Stimulated activated CD4-positive, alpha-beta T cell treated with anti-CD3 and anti-CD28 coated beads, TNF-alpha, amount 100 ng/mL, for 1 hour (primary cell): ENCODE measurements at places on chromosomes 13 and 19.

DNA sequence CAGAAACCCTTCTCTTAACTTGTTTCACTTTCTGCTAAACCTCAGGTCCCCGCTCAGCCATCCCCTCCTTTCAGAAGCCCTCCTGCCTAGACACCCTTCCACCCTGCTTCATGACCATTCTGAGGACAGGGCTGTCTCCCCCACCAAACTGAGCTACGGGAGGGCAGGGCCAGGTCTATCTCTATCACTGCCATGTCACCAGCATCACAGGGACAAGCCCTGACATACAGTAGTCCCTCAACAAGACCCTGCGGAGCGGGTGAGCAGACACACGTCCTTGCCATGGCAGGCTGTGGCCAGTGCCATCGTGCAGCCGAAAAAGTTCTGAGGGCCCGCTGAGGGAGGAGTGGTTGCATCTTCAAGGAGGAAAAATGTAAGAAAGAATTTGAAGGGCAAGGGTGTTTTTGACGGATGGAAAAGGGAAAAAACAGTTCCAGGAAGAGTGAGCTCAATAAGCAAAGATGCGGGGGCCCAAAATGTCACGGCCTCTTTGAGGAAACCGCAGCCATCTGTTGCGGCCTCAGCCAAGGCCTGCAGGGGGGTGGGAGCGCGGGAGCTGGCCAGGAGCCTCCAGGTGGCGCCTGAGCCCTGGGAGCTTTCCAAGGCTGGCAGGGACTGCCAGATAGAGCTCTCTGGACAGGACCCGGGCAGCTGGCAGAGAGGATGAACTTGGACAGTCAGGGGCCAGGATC lies 8.1 kb downstream of the PTGIR start:
- no peak for DNase-seq

DNA sequence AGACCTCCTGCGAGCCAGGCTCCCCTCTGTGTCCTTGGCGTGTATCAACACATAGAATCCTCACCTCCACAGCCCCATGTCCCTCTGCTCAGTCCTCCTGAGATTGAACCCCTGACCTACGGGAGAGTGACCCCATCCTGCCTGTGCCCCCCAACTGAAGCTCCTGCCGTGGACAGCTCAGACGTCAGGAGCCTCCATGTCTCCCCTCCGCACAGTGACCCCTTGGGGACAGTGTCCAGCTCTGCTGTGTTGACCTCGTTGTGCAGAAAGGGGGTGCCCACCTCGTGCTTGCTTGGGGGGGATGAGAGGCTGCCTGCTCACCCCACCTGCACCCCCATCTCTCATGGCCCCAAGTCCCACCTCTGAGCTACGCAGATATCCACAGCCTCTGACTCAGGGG lies 490 bp upstream of the SIGLEC9 start:
- no peak for DNase-seq

GRCh38 chr19:49149652-49150105 lies 5.5 kb downstream of the HRC start:
- DNase-seq = no peak

DNA sequence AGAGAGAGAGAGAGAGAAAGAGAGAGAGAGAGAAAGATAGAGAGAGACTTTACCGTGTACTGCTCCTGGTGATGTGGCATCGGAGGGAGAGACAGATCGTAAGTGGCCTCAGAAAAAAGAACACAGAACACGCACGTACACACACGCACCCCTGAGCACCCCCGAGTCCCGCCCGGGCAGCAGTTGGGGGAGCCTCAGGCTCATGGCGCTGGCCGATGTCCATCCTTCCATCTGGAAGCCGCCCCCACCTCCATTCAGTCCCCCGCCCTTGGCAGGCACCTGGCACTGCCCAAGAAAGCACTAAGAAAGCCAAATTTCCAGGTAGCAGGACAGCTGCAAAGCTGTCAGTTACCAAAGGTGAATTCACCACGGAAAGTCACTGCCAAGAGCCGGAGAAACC lies 116.9 kb downstream of the IER2 start:
- no peak for DNase-seq

GRCh38 chr19:55179606-55180484 lies at the start of gene SYT5:
Gene SYT5 (minus strand): TSS chr19:55180289. CDS start chr19:55179041, 1,248 bp downstream.
- no peak for DNase-seq

DNA sequence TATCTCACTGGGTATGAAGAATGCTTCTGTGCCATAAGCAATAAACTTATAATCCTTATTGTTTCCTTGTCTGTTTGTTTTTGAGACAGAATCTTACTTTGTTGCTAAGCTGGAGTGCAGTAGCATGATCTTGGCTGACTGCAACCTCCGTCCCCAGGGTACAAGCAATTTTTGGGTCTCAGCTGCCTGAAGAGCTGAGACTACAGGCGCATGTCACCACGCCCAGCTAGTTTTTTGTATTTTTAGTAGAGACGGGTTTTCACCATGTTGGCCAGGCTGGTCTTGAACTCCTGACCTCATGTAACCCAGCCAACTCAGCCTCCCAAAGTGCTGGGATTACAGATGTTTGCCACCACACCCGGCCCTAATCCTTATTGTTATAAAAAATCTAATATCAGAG lies 112.5 kb downstream of the MYO16 start:
- DNase-seq = no peak

DNA sequence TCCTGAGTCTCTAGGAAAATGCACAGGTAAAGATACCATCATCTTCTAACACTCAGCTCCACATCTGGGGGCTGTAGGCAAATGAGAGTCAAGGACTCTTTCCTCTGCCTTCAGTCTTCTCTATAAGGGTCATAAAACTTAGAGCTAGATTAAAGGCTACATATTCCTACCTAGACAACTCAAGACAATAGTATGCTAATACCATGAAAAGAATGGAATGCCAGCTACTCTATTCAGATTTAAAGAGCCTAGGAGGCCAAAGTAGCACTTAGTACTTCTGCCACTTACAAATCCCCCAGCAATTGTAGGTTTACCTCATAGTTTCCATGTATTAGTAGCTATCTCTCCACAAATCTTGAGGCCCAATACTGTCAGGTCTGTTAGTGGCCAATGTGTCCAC lies 453.0 kb downstream of the SLITRK5 start:
- DNase-seq = no peak

GRCh38 chr19:19670070-19670551 lies 1.5 kb downstream of the ZNF101 start:
- DNase-seq = no peak

DNA sequence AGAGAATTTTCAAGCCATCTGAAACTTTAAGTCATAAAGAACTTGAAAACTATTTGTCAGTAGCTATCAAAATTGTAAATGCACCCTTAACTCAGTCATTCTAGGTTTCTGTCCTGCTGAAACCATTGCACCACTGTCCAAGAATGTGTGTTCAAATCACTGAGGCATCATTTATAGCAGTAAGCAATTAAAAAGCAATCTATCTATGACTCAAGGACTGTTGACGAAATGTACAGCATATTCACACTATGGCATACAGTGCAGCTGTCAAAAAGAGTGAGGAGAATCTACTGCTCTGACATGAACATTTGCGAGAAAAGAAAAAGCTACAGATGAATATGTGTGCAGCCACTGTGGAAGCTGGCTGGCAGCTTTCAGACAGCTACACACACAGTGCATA lies 71.2 kb downstream of the ING1 start:
- no peak for DNase-seq

- DNase-seq = no peak
Measured at GRCh38 chr13:29937379-29937778, 87.0 kb upstream of the UBL3 start.

GRCh38 chr13:113460064-113460555 lies 6.8 kb upstream of the ADPRHL1 start:
- DNase-seq = no peak

GRCh38 chr13:24106429-24106828 lies 54.1 kb upstream of the SPATA13 start:
- DNase-seq = no peak

- DNase-seq = no peak
Measured at GRCh38 chr13:52652980-52653303, 306 bp downstream of the SUGT1 start.

- no peak for DNase-seq
Measured at GRCh38 chr13:35144166-35144890, 202.3 kb downstream of the NBEA start.

- DNase-seq = no peak
Measured at GRCh38 chr13:27790523-27790922, 1.8 kb upstream of the GSX1 start.

DNA sequence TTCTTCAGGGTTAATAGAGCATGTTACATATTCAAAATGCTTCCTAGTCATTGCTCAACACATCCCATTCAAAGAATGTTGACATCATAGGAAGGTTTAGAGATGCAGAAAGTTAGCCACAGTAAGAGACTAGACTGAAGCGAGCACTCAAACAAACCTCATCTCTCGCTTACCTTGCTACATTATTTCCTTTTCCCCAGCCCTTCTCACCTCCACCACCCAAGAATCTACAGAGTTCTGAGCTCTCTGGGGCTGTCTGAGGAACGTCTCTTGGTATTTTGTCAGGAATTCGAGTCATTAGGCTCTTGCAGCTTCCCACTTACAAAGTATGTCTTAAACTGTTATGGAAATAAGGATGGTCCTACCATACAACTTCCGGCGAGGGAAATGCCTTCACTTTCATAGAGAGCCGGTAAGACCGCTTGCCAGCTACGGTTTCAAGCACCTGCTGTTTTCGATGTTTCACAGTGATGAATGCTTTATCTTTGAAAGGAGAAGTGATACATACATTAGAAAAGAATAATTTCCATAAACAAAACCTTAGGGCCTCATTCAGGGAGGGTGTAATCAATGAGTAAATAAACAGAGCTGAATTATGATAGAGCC lies 65.1 kb downstream of the FLT1 start:
- DNase-seq = no peak

GRCh38 chr13:42405665-42406390 lies 133.9 kb downstream of the AKAP11 start:
- no peak for DNase-seq

- DNase-seq = no peak
Measured at GRCh38 chr13:58500938-58501337, 869.4 kb downstream of the PCDH17 start.

DNA sequence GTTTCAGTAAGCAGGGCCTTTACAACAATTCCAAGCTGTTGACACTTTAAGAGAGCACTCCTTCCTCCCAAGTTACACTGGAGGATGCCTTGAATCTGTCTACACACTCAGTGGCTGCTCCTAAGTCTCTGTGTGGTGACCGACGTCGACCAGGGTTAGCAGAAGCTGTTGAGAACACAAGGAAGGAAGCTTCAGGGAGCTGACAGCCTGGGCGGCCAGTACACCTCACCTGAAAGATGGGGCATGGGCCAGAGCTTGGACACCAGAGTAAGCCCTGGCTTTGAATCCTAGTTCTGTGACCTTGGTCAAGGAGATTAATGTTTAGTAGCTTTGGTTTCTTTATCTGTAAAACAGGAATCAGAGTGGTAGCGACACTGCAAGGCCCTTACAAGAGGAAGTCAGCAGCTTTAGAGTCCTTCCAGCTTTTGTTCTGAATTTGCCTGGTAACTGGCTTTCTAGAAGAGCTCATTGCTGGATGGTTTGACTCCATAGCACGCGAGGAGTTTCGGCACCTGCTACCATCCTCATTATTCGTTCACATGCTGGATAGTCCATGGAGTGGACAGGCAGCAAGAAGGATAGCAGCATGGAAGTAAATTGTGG lies 214.2 kb downstream of the FGF9 start:
- DNase-seq = no peak

GRCh38 chr19:38850436-38850975 lies 720 bp upstream of the HNRNPL start:
- DNase-seq = peak; percentile 98
